Activated T-helper 1 cell treated with anti-CD3 and anti-CD28 coated beads, Interleukin-2, amount 50 U/mL, for 16 hours (primary cell): ENCODE measurements at places on chromosomes 7 and 10.

- no peak for DNase-seq
Observed at GRCh38 chr10:48604991-48605508, at the start of gene ARHGAP22. Gene ARHGAP22 (minus strand): TSS chr10:48605073. CDS start chr10:48604796, 277 bp downstream.

GRCh38 chr10:1488970-1489548 is 248.3 kb downstream of the ADARB2 start:
- no peak for DNase-seq

- no peak for DNase-seq
Observed at GRCh38 chr7:36202398-36202797, 49.3 kb downstream of the EEPD1 start.

GRCh38 chr7:80719261-80719660 is 80.8 kb downstream of the CD36 start:
- DNase-seq = no peak

- DNase-seq = no peak
Observed at GRCh38 chr10:114311023-114311422, 72.0 kb downstream of the VWA2 start.

DNA sequence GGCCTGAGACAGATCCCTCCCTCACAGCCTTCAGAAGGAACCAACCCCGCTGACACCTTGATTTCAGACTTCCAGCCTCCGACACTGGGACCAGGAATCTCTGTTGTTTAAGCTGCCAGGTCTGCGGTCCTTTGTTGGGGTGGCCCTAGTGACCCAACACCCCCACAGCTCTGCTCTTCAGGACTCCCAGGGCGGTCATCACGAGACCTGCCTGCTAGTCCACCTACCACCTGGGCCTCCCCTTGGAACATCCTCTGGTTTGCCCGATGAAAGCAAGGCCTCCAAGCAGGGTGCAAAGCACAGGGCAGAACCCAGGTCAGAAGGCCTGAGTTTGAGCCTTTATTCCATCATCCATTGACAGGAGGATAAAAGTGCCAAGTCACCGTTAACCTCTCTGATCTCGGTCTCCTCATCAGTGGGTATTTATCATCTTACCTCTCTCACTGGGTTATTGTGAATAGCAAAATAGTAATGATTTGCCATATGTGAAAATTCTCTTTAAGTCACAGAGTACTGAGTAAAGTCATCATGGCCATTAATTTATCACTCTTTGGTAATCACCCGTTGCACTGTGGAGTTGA is 16.9 kb upstream of the SMARCD3 start:
- DNase-seq = no peak

DNA sequence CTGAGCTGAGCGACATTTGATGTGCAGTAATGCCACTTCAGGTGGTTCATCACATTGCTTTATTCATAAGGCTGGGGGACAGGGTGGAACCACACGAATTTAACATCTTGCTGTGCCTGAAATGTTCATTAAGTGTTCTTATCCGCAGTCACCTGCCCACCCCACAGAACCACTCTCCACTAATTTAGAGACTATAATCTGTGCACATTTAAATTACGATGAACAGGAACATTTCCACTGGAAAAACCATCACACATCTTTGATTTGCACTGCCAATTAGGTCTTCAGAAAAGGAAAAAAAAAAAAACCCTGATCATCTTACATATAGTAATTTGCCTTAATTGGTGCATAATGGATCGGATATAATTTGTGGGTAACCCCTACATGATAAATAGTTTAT is 2.3 kb downstream of the CDCA7L start:
- DNase-seq = no peak

GRCh38 chr10:24153031-24153430 is 55.9 kb upstream of the KIAA1217 start:
- no peak for DNase-seq

DNA sequence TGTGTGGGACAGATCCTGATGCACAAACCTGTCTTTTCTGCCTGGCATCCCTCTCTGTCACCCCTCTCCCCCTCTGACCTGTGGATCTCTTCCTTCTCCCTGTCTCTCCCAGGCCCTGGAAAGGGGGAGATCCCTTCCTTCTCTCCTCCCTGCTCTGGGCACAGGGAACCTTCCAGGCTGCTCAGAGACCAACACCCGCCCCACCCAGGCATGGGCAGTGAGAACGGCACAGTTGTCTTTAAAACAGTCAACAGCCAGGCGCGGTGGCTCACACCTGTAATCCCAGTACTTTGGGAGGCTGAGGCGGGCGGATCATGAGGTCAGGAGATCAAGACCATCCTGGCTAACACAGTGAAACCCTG is 34.7 kb downstream of the KCNH2 start:
- DNase-seq = no peak

GRCh38 chr7:37944737-37945054 is 24.3 kb downstream of the EPDR1 start:
- DNase-seq = no peak

- no peak for DNase-seq
Observed at GRCh38 chr10:34798654-34799053, 16.4 kb downstream of the PARD3 start.

- no peak for DNase-seq
Observed at GRCh38 chr10:104317726-104318299, 20.5 kb downstream of the ITPRIP start.

DNA sequence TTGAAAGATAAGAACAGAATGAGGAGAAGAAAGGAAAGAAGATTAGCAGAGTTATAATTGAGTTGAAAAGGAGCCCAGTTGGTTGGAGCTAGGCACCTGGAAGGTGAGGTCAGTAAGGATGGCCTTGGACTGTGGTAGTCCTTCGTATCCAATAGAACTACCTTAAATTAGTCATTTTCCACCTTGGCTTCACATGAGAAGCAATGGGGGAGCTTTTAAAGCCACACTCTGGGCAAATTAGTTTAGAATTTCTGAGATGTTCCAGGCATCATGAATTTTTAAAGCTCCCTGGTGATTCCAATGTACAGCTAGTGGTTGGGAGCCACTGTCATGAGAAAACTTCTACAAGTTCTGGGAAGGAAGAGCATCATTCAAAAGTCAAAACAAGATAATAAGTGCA is 27.3 kb upstream of the CYP3A5 start:
- DNase-seq = no peak

DNA sequence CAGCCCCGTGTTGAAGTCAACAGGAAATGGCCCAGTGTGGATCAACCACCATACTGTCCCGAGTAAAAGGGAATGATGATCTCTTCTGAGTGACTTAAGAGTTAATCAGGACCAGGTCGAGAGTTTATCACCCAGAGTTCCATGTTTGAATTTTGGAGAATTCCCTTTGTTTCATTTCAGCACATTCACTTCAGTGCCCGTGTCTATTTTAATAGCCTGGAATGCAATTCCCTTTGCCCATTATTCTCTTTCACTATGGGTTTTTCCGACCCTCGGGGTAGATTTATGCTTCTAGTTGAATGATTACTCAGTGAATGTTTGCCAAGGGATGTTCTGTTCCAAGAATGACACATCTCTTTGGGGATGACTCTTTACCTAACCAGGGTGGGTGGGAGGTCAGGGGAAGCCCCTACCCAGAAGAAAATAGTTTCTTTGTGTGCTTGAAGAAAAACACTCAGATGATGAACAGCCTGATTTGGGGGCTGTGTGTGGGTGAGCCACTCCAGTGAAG is 594.9 kb downstream of the INHBA start:
- DNase-seq = no peak

DNA sequence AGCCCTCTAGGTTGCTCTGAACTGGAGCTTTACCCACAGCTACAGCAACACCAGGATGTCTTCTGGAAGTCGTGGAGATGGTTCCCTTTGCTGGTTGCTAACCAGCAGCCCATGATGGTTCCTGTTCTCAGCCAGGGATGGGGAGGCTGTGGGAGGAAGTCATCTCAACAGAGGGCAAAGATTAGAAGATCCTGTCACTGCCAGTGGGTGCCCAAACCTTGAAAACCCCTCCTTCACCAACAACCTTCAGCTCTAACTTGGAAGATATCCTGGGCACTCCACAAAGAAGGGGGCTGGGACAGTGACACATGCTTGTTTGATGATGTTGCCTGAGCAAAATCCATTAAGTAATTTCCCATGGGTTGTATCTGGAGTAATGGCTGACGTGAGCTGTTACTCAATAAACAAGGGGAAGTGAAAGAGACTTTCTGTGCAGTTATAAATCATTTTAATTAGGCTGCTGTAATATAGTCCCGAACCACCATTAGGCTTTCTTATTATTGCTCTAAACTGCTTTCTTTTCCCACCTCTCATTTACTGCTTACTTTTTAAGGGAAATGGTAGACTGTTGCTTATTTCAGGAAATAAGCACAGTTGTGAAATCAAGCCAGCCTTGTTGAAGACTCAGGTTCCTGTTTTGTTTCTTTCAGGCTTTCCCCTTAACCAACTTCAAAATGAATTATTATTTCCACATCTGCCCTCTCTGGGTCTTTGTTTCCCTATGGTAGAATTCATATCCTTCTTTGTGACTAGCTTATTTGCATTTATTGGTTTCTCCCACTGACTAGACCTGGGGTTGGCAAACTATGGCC is 124.8 kb downstream of the PPP1R17 start:
- DNase-seq = no peak

- DNase-seq = no peak
Observed at GRCh38 chr10:78807504-78808203, 261.1 kb upstream of the ZMIZ1 start.

DNA sequence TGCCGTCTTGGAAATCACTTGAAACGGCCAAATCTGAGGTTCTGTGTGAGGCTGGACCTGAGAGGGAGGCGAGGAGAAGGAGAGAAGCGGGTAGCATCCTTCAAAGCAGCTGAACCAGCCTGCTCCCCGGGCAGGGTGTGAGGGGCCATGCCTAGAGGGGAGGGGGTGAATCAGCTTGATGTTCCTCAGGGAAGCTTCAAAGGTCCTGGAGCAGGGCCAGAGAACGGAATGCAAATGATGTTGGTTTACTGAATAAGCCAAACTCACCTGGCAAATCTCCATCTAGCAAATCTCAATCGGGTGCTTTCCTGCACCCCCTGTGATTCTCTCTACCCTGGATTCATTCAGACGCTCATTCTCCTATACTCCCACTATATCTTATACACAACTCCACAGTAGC is 226.9 kb downstream of the WDR11 start:
- DNase-seq = no peak

DNA sequence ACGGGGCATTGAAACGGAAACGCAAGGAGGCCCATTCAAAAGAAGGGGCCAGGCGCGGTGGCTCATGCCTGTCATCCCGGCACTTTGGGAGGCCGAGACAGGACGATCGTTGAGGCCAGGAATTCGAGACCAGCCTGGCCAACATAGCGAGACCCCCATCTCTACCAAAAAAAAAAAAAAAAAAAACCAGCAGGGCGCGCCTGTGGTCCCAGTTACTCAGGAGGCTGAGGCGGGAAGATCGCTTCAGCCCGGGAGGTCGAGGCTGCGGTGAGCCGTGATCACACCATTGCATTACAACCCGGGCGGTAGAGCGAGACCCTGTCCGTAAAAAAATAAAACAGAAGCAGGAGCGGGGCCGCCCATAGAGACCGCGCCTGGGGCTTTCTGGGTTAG is 396 bp downstream of the PSMG3 start:
- DNase-seq = no peak

- DNase-seq = no peak
Observed at GRCh38 chr10:125005312-125006187, 63.6 kb downstream of the ZRANB1 start.

- no peak for DNase-seq
Observed at GRCh38 chr7:103637094-103637493, 191.1 kb upstream of the SLC26A5 start.

DNA sequence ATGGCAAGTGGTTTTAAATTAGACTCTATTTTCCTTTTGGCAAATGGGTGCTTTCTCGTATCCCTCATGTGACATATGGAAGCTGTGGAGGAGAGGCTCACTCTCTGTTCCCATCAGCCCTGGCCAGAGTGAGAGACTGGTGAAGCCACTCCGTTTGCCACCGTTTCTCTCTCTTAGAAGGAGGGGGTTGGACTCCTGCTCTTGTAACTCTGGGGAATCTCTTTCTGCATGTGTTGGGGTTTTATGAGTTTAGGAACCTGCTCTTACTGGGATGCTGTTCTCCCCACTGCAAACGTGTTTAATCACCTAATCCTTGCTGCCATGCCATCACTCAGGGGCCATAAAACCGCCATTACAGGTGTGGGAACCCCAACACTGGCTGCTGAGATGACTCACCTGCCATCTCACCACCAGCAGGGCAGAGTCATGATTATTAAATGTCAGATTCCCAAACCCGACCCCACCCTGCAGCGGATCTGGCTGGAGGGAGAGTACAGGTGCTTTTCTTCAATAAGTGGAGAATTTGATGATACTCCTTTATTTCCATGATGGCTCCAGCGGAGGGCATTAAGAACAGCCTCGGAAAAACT is 103.2 kb downstream of the ADCY1 start:
- no peak for DNase-seq

GRCh38 chr7:97732565-97733275 is 834 bp downstream of the TAC1 start:
- DNase-seq = no peak

DNA sequence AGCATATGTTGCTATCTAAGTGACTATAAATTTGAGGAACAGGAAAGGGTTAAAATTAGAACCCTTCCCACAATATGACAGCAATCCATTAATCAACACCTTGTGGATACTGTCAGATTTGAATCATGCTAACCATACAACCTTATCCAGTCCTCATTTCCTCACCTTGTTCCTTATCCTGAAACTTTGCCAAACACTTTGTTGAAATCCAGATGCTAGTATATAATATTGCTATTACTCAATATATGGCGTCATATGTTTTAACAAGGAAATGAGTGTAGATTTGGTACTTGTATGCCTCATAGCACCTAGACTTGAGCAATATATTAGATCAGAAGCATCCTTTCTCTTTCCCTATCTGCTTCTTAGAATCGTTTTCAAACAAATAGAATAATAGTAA is 66.3 kb upstream of the SLC25A13 start:
- no peak for DNase-seq

- no peak for DNase-seq
Observed at GRCh38 chr10:80861882-80862281, 324.2 kb downstream of the SH2D4B start.

GRCh38 chr10:72689660-72690059 is 2.3 kb upstream of the MCU start:
- no peak for DNase-seq

DNA sequence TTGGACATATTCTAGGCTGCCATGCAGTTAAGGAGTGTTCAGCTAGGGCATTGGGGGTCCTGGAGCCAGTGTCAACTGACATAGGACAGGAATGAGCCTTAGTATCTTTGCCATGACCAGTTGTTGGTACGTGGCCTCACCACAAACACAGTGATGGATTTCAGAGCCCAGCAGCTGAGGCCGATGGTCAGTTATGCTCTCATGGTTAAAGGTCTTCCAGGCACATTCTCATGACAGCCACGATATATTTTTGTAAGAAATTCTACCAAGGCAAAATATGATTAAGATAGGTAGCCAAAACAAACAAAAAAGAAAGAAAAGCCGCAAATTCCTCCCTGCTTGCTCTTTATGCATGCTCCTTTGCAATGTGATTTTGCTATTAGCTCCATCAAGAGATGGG is 47.8 kb downstream of the CDHR3 start:
- DNase-seq = no peak

- DNase-seq = no peak
Observed at GRCh38 chr7:106457678-106458077, 172.9 kb upstream of the NAMPT start.

- DNase-seq = no peak
Observed at GRCh38 chr7:34307540-34307939, 350.5 kb upstream of the NPSR1 start.
